ENCODE measurements at places on chromosomes 1 and 21.

DNA sequence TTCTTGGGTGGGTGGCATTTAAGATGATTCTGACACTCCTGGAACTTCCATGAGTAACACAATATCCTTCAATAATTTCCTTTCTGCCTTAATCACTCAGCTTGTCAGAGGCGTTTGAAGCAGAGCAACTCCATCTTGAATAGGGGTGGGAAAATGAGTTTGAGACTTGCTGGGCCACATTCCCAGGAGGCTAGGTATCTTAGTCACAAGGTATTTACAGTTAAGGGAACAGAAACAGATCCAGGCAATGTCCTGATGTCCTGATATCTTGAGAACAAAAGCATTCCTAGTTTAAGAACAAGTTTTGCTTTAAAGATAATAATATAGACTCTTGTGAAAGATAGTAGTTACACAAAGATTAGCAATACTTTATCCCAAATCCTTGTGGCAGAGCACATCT lies 76.6 kb upstream of the KIAA0040 start:
- DNase-seq = no peak

DNA sequence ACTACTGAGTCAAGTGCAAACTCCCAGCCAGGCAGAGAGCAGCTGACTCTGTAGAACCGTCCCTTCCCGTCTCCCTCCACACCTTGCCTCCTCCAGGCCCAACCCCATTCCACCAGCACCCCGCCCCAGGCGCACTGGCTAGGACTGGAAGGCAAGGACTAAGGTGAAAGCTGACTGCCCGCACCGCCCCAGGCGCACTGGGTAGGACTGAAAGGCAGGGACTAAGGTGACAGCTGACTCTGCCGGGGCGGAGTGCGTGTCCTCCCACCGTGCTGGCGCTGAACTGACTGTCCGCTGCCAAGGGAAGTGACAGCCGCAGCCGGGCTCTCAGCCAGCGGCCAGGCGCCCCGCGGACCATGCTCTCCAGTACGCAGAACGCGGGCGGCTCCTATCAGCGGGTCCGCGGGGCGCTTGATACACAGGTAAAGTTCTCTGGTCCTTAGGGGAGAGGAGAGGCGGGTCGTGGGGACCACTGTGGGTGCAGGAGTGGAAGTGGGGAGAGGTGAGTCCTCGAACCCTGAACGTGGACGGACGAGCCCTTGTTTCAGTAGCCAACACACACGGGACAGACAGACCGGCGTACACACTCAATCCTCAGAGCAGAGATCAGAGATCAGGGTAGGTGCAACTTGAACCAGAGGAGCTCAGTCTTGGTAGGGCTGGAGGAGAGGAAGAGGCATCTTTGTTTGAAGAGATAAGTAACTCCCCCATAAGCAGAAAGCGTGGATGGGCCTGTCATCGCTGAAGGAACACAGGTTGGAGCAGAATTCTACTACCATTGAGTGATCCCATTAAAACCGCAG lies 58.0 kb downstream of the RBM11 start:
- DNase-seq = no peak

- no peak for DNase-seq
Measured at GRCh38 chr1:157932069-157932468, 61.4 kb upstream of the KIRREL1 start.

DNA sequence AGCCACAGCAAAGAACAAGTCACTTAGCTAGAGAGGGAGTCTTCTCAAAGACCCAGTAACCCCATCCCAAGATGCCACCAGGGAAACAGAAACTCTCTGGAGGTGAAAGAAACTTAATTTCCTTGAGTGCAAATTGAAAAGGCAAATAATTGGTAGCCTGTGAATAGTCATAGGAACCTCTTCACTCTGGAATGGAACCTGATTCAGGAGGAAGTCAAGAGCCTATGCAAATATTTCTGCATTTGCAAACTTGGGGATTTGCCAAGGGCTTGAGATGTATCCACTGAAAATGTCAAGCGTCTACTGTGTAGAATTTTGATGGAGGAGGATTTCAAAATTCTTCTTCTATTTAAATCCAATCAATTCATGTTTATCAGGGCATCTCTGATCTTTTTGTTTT lies 5.7 kb downstream of the HIVEP3 start:
- no peak for DNase-seq

GRCh38 chr1:206662396-206663092 lies 22.2 kb upstream of the MAPKAPK2 start:
- DNase-seq = no peak

- no peak for DNase-seq
Measured at GRCh38 chr1:168280296-168280927, at the start of gene TBX19. TBX19 (plus strand) TSS chr1:168280877; CDS start chr1:168281091, 214 bp downstream.

- DNase-seq = no peak
Measured at GRCh38 chr1:73604739-73605138, 593.2 kb downstream of the LRRIQ3 start.

- DNase-seq = peak; percentile 54
Measured at GRCh38 chr1:152111515-152111968, 3.7 kb downstream of the TCHH start.

DNA sequence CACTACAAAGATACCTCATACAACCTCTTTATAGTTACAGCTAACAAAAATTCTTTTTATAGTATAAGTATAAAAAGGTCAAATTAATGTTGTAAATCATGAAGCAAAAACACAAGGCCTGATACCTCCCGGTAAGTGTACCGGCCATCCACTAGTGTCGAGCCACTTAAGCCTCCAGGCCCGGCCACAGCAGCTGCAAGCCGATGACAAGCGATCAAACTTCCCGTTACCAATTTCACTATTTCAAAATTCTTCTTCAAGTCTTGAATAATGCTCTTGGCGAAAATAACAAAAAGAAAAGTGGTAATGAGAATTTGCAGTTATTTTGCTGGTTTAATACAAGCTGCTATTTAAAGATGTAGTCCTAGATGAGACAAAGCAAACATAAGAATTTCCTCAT lies 67.6 kb downstream of the USP24 start:
- DNase-seq = no peak

GRCh38 chr1:220803401-220804201 lies 16.9 kb downstream of the MTARC1 start:
- DNase-seq = no peak

GRCh38 chr1:243731301-243731891 lies 118.6 kb downstream of the AKT3 start:
- no peak for DNase-seq

GRCh38 chr1:155003766-155004351 lies 1.3 kb downstream of the ZBTB7B start:
- DNase-seq = no peak

GRCh38 chr1:93446837-93447451 lies 974 bp upstream of the FNBP1L start:
- no peak for DNase-seq

- DNase-seq = no peak
Measured at GRCh38 chr1:29519788-29520110, 283.4 kb downstream of the PTPRU start.

GRCh38 chr1:220917101-220917500 lies 37.9 kb downstream of the HLX start:
- no peak for DNase-seq

DNA sequence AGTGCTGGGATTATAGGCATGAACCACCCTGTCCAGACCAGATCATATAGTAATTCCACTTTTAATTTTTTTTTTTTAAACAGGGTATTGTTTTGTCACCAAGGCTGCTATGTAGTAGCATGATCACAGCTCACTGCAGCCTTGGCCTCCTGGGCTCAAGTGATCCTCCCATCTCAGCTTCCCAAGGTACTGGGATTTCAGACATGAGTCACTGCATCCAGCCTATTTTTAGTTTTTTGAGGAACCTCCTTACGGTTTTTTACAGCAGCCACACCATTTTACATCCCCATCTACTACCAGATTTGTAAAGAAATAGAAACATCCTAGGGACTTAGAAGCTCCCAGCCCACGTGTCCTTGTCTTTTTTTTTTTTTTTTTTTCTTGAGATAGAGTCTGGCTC lies 24.0 kb downstream of the L1TD1 start:
- no peak for DNase-seq

GRCh38 chr1:7120863-7121621 lies 335.8 kb downstream of the CAMTA1 start:
- no peak for DNase-seq

GRCh38 chr1:50774759-50775351 lies 185.2 kb downstream of the FAF1 start:
- no peak for DNase-seq

DNA sequence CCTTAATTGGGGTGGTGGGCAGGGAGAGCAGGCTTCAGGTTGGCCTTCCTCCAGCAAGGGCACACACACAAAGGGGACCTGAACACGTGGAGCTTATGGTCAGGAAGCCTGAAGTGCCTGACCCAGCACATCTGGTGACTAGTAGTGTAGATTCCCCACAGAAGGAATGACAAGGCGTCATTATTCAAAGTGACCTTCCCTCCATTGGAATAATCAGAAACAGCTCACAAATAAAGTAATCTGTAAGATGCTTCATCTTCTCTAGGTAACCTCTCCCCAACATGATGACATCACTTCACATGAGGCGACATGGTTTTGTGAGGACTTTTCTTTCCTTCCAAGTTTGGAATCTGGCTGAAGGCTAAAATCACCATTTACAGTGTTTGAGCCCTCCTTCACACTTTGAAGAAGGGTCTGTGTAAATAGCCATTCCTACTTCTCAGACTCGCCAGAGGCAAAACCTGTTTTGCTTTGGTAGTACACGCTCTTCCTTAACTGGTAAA lies 32.8 kb upstream of the ERG start:
- DNase-seq = no peak

DNA sequence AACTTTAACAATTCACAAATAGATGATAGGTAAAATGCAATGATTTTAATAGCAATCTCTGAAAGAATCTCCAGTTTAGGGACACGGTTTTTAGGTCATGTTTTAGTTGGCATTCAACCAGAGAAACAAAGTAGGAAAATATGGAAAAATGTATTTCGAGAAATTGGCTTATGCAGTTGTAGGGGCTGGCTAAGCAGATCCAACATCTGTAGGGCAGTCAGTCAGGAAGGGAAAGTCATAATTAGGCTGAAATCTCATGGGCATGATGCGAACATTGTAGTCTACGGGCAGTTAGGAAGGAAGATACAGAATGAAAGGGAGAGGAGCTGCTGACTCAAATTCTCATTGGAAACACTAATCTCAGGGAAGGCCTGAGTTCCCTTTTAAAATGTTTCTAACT lies 1276.0 kb upstream of the ADGRL4 start:
- DNase-seq = no peak

- no peak for DNase-seq
Measured at GRCh38 chr1:34929497-34929852, at the start of gene DLGAP3. DLGAP3 (minus strand) TSS chr1:34929650; CDS start chr1:34905383, 24,267 bp downstream.

DNA sequence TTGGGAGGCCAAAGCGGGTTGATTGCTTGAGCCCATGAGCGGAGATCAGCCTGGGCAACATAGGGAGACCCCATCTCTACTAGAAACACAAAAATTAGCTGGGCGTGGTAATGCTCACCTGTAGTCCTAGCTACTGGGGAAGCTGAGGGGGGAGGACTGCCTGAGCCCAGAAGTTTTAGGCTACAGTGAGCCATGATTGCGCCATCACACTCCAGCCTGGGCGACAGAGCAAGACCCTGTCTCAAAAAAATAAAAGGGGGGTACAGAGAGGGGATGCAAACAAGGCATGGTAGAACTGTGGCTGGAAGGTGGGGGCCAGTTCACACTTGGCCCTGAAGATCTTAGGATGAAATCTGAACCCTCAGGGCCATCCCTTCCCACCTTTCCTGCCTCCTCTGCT lies 1.2 kb upstream of the C1orf210 start:
- no peak for DNase-seq

DNA sequence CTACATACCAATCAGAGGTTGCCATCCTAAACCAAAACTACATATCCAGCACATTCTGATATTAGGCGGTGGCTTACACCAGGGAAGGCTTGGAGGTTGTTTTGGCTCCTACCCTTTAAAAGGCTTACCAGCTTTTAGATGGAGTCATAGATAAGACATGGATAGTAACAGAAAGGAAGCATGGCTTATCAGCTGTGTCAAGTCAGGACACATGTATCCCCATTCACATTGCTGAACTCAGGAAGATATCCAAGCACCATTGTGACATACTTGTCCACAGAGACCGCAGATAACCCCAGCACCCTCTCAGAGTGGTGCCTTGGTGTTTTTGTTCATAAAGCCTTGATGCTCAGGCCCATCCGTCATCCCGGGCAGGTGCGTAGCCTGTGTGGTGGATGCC lies 39.7 kb downstream of the ADARB1 start:
- no peak for DNase-seq

- no peak for DNase-seq
Measured at GRCh38 chr1:237282208-237282783, 240.3 kb downstream of the RYR2 start.

DNA sequence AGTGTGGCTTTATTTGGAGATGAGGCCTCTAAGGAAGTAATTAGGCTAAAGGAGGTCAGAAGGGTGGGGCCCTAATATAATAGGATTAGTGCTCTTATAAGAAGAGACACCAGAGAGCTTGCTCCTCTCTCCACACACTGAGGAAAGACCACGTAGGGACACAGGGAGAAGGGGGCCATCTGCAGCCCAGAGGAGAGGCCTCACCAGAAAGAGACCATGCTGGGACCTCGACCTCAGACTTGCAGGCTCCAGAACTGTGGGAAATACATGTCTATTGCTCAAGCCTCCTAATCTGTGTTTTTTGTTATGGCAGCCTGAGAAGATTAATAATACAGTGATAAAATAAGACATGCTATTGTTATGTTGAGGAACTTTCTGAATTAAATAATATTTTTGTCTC lies 8.3 kb downstream of the RCAN1 start:
- no peak for DNase-seq

DNA sequence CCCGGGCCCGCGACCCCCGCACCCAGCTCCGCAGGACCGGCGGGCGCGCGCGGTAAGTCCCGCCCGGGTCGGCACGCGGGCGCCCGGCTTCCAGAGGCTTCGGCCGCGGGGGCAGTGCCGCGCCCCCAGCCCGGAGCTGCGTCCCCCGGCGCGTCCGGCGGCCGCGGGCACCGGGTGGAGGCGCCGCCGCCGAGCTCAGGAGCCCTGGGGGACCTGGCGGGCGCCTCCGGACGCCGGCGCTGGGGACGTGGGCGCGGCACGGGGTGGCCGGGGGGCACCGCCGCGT lies 227 bp downstream of the NBL1 start:
- DNase-seq = no peak

GRCh38 chr1:1157914-1158710 lies 15.6 kb upstream of the TTLL10 start:
- peak; percentile 73 for DNase-seq

GRCh38 chr1:162023547-162024501 lies at the start of gene OLFML2B:
OLFML2B (minus strand) TSS chr1:162023869; CDS start chr1:162023430, 439 bp downstream.
- DNase-seq = peak; percentile 71
